ENCODE measurements at places on chromosomes 6 and 20.

DNA sequence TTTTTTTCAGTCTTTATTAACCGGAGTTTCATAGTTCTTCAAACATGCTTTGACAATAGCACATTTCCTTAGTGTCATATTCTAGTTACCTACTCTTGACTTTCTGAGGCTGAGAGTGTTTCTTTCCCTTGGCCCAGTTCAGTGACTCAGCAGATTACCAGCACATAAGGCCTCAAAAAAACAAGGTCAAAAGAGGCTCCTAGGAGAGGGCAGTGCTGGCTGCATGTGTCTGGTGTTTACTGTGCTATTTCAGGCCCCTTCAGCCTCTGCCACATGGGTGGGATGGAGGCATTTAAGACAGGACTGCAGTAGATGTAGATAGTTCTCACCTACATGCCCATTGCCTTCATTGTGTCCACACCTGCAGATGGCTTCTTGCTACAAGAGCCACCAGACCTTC, 198.2 kb upstream of the SSTR4 start:
- DNase-seq, result no peak

DNA sequence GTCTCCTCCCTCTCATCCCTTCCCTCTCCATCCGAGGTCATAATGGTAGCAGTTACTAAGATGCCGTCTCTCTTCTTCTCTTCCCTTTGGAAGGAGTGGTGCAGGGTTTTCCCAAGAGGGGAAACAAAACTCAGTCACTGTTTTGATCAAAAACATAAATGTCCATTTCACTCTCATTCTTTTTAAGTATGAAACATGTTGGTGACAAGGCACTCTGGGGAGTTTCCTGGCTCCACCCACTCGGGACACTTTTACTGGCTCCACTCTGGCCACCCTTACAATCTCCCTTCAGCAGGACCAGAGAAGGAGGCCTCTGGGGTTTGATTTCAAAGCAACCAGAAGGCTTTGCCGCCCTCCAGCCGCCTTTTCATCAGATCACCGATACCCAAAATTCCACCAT, 57.0 kb downstream of the FGD2 start:
- DNase-seq, result no peak

DNA sequence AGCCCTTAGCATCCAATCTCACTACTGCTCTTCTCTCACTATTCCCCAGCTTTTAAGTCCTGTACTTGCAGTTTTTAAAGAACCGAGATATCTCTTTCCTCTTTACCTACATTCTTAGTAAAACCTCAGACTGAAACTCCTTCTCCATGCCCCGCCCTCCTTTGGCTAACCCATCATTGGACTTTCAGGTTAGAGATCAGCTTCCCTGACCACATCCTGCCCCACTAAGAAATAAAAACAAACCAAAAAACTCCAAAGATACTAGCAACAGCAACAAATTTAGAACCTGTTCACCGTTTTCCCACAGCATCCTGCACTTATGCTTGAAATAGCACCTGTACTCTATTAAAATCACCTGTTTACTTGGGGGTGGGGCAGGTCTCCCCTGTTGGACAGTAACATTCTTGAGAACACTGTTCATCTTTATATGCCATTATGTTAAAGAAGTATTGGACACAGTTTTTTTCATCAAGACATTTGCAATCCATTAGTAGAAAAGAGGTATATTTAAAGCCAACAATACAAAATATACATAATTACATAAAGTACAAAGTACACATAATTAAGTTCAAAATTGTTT, 16.3 kb upstream of the SMAP1 start:
- no peak for DNase-seq

DNA sequence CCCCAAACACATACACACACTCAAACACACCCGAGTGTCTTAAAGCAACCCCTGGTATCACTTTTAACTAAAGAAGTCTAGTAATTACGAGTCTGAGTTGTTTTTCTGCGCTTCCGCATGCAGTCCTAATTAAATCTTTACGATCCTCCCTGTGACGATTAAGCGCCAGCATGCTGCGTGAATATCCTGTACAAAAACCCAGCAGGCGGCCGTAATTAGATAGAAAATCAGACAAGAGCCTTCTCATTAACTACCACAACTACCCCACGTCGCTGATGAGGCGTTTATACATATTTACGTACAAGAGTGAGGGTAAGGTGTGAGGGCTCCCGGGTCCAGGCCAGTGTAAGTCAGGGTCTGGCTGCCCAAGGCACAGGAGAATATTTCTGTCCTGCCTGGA, 8.1 kb downstream of the TFAP2B start:
- DNase-seq, result no peak

DNA sequence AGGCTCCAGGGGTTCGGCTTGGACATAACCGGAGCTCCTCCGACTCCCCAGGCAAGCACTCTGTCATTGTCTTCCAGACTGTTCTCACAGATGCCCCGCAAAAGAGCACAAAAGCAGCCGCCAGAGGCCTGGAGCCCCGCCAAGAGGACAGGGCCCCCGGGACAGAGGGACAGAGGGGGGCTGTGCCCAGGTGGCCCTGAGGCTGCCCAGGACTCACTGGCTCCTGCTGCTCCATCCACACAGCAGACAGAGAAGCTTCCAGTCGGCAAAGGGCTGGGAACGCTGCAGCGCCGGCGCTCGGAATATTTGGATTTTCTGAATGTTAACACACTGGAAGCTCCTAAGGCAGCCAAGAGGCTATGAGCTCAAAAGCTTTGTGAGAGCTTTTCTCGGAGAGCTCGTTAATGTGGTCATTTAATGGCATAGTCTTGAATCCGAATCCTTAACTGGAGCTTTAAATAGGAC, 68.0 kb upstream of the QKI start:
- DNase-seq, result no peak

GRCh38 chr6:38432479-38432878, 207.2 kb downstream of the BTBD9 start:
- DNase-seq, result no peak

DNA sequence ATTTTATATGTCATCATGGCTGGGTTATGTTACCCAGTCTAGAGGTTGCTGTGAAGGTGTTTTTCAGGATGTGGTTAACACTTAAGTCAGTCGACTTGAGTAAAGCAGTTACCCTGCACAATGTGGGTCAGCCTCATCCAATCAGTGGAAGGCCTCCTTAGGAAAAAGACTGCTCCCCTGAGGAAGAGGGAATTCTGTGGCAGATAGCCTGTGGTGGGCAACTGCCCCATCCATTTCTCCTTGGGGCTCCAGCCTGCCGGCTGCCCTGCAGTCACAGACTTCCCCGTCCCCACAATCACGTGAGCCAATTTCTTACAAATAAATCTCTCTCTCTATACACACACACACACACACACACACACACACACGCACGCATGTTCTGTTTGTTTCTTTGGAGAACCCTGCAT, 34.5 kb upstream of the MPC1 start:
- no peak for DNase-seq

GRCh38 chr6:143205991-143206390, 145.3 kb downstream of the AIG1 start:
- no peak for DNase-seq

- DNase-seq, result no peak
These were observed 1.2 kb upstream of the ACAT2 start for GRCh38 chr6:159760602-159761057.

DNA sequence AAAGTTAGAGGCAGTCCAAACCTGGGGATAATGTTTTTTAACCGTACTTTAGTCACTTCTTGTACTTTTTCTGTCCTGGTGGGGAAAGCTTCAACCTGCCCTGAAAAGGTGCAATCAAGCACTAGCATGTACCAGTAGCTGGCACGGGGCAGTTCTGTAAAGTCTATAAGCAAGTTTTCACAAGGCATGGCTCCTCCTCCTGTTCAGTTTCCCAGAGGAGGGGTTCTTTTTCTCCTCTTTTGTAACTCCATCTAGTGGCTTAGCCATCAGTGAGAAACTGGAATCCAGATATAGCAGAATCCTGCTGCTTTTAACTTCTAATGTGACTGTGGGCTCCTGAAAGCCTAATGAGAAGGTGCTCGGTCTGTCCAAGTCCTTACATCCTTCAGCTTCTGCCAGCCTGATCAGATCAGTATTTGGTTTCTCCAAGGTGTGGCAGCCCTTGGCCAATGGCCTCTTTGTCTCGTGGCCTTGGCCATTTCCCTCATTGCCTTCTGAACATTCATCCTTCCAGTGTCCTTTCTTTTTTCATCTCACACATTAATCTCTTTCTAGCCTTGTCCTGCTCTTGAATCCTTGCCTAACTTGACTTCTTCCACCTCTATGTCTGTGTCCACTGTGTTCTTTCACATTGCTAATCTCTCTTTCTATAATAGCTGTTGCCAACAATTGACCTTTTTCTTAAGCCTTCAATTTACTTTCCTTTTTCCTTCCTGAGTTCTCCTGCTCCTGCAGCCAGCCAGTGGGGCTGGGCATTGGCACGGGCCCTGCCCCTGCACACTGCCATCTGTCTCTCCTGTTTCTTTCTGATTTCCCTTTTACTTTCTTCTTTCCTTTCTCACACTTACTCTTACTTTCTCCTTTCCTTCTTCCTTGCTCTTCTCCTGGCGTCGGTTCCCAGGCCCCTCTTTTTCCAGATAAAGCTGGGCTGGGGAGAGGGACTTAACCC, 222.0 kb upstream of the SYNCRIP start:
- DNase-seq, result no peak

Measured in NCI-H187 (cell line).